Common myeloid progenitor, CD34-positive (primary cell): ENCODE measurements at places on chromosomes 7 and 10.

DNA sequence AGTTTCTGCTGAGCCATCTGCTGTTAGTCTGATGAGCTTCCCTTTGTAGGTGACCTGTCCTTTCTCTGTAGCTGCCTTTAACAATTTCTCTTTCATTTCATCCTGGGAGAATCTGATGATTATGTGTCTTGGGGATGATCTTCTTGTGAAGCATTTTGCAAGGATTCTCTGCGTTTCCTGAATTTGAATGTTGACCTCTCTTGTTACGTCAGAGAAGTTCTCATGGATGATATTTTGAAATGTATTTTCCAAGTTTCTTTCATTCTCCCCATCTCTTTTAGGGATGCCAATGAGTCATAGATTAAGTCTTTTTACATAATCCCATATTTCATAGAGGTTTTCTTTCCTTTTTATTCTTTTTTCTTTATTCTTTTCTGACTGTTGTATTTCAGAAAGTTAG, 184.2 kb upstream of the BET1 start:
- DNase-seq, result no peak

GRCh38 chr7:41428381-41428780, 274.5 kb downstream of the INHBA start:
- no peak for DNase-seq

- no peak for DNase-seq
These were observed 248.5 kb downstream of the NSUN6 start for GRCh38 chr10:18402853-18403252.

DNA sequence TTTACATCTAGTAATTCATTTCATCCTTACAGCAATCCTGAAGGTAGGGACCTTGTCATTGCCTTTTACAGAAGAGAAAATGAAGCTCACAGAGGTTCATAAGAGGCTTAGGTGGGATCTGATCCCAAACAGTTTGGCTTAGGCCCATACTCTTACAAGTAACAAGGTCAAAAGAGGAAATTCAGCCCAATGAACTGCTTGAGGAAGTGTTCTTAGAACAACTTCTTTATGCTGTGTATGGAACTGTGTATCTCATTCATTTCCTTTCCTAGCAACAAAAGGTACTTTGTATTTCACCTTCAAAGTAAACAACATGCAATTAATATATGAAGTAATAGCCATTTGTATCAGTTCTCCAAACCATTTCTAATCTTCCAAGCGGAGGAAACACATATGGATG, 79.3 kb downstream of the AVL9 start:
- no peak for DNase-seq

DNA sequence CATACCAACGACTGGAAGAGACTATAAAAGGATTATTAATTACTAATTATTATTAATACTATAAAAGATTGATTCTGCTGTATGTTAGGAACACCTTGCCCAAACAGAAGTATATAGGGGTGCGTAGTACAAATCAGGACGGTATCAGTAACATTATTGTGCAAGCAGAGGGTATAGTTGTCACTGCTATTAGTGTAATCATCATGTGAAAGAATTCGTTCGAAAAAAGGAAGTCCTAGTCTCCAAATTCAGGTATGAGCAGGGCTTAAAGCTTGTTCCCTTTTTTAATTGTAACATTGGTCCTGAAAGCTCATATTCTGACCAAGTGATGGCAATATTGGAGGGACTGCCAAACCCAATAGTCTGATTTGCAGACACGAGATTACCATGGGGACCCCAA, 81.8 kb downstream of the THSD7A start:
- no peak for DNase-seq

DNA sequence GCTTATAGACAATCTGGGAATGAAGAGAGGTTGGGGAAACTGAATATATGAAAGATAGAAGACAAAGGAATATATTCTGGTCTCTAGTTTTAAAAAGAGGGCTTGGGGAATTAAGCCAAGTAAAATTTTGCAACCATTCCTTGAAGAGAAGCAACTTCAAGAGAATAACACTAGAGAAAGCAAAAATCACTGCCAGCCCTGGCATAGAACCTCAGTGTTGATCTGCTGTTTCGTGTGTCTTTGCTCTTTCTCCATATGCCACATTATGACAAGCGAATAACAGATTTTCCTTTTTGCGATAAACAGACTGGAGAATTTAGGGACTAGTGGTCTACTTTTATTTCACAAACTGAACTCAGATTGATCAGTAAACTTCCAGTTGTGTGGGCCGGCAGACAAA, 132.7 kb downstream of the XPNPEP1 start:
- no peak for DNase-seq

- DNase-seq, result no peak
These were observed 103.4 kb downstream of the GRID1 start for GRCh38 chr10:86263209-86263608.

DNA sequence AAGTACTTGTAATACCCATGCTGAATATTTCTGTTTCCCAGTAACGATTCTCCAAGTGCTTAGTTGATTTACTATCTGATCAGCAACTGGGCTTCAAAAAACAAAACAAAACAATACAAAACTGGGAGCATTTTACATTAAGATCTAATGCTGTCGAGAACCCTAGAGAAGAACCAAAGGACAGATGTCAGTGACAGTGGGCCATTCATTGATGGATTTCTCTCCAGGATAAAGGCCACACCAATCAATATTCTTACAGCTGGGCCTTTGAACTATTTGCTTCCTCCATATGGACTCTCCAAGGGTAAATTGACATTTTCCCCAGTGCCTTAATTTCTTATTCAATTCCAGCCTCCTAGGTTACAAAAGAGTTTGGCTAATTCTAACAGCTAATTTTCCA, 217.5 kb downstream of the ADAM12 start:
- DNase-seq, result no peak

GRCh38 chr7:137846827-137847567, at the start of gene DGKI:
Gene DGKI (minus strand): TSS chr7:137846974.
- no peak for DNase-seq

- no peak for DNase-seq
These were observed 170.0 kb downstream of the PTEN start for GRCh38 chr10:88033385-88033784.

GRCh38 chr10:58743466-58744115, 230.9 kb downstream of the BICC1 start:
- DNase-seq, result no peak

GRCh38 chr10:44971935-44972757, 6.5 kb downstream of the DEPP1 start:
- DNase-seq, result no peak

- no peak for DNase-seq
These were observed 92.9 kb downstream of the SRPK2 start for GRCh38 chr7:105295596-105296352.

GRCh38 chr7:93890041-93890463, 501 bp downstream of the TFPI2 start:
- peak; percentile 29 for DNase-seq

- peak; percentile 78 for DNase-seq
These were observed 178.3 kb downstream of the PRKCQ start for GRCh38 chr10:6401558-6402348.

DNA sequence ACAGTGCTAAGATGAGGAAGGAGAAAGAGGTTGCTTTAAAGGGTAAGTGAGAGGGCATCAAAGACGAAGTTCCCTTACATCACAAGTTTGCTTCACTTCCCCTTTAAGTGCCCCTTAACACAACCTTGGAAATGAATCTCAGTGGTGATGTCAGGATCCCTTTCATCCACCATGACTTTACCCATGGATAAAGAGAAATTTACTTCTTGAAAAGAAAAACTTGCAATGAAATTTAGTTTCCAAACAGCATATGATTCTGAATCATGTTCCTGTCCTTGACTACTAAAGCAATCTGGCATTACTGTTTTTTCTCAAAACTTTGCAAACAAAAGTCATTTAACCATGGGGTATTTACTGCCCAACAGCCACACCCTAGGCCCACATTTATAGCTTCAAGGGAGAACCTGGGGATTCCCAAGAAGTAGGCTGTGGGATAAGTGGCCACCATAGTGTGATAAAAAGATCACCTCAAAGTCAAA, 135.9 kb downstream of the ITGB8 start:
- DNase-seq, result peak; percentile 63

DNA sequence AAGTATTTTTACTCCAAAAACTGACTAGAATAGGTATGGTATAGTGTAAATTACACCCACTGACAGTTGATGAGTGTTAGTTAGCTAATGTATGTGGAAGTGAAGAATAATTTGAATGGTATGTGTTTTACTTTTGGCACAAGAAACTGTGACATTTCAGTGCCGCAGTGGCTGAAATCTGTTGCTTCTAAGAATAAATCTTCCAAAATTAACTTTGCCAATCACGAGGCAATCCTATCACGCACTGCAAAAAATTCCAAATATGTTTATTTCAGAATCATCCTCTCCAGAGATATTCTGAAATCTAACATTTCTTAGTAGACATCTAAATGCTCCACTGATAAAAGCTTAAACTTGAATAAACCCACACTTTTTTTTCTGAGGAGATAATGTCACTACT, 61.2 kb downstream of the PCLO start:
- DNase-seq, result no peak

DNA sequence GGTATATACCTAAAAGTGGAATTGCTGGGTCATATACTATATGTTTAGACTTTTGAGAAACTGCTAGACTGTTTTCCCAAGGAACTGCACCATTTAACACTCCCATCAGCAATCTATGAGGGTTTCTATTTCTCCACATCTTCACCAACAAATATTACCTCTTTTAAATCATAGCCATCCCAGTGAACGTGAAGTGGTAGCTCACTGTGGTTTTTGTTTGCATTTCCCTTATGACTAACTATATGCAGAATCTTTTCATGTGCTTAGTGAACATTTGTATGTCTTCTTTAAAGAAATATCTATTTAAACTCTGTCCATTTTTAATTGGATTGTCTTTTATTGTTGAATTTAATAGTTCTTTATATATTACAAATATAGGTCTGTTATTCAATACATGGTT, 115.8 kb upstream of the SEC61G start:
- no peak for DNase-seq

DNA sequence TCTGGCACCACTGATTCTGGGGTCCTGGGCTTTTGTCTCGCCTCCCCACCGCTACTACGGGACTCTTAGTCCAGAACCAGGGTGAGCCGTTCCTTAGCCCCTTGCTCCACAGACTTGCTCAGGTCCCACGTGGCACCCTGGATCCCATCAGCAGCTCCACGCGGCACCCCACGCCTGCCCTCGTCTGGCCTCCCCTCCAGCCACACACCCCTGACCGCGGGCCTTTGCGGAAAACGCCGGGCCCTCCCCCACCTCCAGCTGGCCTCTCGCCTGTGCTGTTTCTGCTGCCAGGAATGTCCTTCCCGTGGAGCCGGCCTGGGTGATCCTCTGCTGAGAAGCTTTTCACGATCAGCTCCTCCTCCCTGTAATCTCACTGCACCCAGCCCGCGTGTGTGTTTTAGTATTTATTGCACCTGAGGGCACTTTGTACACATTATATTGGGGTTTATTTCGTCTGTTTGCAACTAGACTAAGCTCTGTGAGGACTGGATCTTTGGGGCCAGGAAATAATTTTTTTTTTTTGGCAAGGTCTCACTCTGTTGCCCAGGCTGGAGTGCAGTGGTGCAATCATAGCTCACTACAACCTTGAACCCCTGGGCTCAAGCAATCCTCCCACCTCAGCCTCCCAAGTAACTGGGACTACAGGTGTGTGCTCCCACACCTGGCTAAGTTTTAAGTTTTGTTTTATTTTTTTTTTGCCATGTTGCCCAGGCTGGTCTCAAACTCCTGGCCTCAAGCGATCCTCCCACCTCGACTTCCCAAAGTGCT, 10.5 kb upstream of the TTYH3 start:
- DNase-seq, result no peak

- DNase-seq, result no peak
These were observed 17.0 kb downstream of the PKD1L1 start for GRCh38 chr7:47931005-47932004.
